ENCODE measurements at places on chromosomes 5 and 9. TPM values are rescaled to one million over a fixed set of nuclear protein-coding genes. Genes with fewer than 3 reads are reported as not detected.

GRCh38 chr9:116589392-116590354 lies 97.4 kb upstream of the TRIM32 start:
- no peak for DNase-seq

DNA sequence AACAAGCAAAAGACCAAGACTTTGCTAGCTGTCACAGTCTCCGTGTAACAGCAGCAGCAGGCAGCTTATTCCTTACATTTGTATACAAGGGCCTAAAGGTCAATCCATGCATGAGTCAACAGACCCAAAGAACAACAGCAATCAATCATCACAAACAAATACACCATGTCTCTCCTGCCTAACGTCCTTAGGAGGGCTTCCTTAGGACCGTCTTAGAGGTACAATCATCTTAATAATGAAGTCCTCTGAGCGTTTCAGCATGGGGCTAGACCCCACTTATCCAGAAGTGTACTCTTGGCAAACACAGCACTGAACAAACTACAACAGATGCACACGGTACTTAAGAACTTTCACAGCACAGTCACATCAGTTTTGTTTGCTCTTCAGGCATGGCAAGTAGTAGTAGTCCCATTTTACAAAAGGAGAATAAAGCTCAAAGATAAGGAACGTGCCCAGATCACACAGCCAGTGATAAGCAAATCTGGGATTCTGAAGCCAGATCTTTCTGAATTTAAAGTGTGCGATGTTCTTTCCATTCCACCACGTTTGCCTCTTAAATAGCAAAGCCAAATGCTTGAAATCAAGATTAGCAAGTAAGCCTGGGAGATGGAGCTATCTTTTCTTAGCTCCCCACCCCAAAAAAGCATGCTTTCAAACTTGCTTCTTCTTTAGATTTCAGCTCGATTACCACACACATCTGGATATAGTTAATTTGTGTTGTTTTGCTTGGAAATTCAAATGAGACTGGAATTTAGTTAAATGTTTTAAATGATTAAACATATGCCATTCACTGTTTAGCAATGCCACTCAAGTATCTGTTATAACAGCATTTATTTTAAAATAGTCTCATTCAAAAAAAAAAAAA lies 24.2 kb downstream of the PSMB7 start:
- peak; percentile 89 for DNase-seq

- no peak for DNase-seq
Measured at GRCh38 chr9:136616307-136616635, 46.4 kb upstream of the EGFL7 start.

DNA sequence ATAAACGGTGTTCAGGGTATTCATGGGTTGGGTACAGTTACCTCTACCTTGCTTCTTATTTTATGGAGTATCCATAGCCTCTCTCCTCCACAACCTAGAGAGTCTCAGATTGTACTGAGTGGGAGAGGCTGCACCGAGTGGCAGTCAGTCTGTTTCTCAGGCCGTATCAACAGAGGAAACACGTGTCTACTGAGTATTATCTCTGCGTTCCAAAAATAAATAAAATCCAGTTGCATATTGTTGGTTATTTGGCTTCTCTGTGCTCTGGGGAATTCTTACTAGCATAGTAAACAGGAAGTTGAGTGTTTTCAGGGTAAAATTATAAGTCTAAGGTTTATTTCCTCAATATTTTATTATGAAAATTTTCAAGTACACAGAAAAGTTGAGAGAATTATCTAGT lies 231.0 kb downstream of the ARHGEF28 start:
- DNase-seq = no peak

GRCh38 chr9:130688072-130688471 lies 5.5 kb upstream of the EXOSC2 start:
- DNase-seq = no peak

DNA sequence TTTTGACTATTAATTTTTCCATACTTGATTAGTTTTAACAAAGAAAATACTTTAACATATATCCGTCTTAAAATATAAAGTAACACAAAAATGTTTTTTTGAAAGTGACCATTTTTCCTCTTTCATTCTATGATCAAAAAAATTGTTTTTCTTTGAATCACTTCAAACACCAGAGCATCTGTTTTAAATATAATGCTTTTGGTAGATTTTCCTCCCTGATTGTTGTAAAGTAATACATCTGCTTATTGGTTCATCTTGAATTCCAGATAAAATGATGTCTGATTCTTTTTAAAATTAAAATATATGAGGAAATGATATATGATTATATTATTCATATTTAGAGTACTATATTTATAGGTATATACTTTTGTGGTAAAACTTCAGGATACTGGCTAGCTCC lies 76.2 kb upstream of the LPAR1 start:
- DNase-seq = no peak

GRCh38 chr9:14153310-14153720 lies 160.6 kb downstream of the NFIB start:
- no peak for DNase-seq

GRCh38 chr5:14483504-14484157 lies 98.0 kb upstream of the OTULINL start:
- no peak for DNase-seq

- DNase-seq = no peak
Measured at GRCh38 chr5:133682451-133682850, 70.1 kb upstream of the FSTL4 start.

Gene PCDHA6
- polyA plus RNA-seq = 0.48 TPM

Gene PCDHB11
- 0.31 TPM for polyA plus RNA-seq

Gene ADAM19
- polyA plus RNA-seq = 2.9 TPM

Gene PRR16
- 0.93 TPM for polyA plus RNA-seq

Gene TSLP
- 1.1 TPM for polyA plus RNA-seq

Gene CCL27
- polyA plus RNA-seq = 1.4 TPM

Gene QRFP
- polyA plus RNA-seq = not detected

Gene PPP3R2
- polyA plus RNA-seq = not detected

Gene SLC36A2
- not detected for polyA plus RNA-seq
